T-cell (primary cell): ENCODE measurements at places on chromosomes 5 and 9. TPM values are rescaled to one million over a fixed set of nuclear protein-coding genes. Genes with fewer than 3 reads are reported as not detected.

- H3K27ac ChIP-seq = no peak overlapping the region
- no peak for DNase-seq
- H3K4me1 ChIP-seq = no peaks in the 10 kb centered on the region
- H3K4me3 ChIP-seq = no peak overlapping the region
These were observed 202.0 kb upstream of the CDH6 start for GRCh38 chr5:30991462-30991861.

DNA sequence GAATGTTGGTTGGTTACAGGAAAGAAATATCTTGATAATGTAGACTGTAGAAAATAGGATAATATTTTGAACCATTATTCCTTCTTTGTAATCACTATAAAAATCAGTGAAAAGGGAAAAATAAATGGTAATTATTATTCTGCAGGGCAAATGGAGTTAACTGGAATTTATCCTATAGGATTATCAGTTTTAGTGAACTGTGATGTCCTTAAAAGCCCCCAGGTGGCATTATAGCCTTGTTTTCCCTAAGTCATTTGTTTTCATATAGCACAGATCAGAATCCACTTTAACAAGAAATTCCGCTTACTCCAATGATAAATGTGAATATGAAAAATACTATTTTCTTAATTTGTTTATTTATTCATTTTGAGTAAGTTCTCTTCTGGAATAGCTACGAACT is 26.2 kb upstream of the WDR41 start:
- no peak for DNase-seq
- no peaks in the 10 kb centered on the region for H3K27me3 ChIP-seq
- H3K36me3 ChIP-seq = no peaks in the 10 kb centered on the region
- no peaks in the 10 kb centered on the region for H3K4me1 ChIP-seq
- no peak overlapping the region for H3K27ac ChIP-seq

GRCh38 chr9:136459425-136459824 is 19.8 kb upstream of the INPP5E start:
- H3K36me3 ChIP-seq = peaks cover 93% of the 10 kb centered on the region
- no peak overlapping the region for H3K4me3 ChIP-seq
- DNase-seq = no peak
- H3K27ac ChIP-seq = no peak overlapping the region
- H3K4me1 ChIP-seq = no peaks in the 10 kb centered on the region
- H3K27me3 ChIP-seq = no peaks in the 10 kb centered on the region

- H3K27me3 ChIP-seq = no peaks in the 10 kb centered on the region
- peak overlapping the region; percentile 67 for H3K4me3 ChIP-seq
- no peaks in the 10 kb centered on the region for H3K36me3 ChIP-seq
- peaks cover 9% of the 10 kb centered on the region for H3K4me1 ChIP-seq
- H3K27ac ChIP-seq = no peak overlapping the region
- DNase-seq = peak; percentile 36
These were observed 896 bp downstream of the EBF1 start for GRCh38 chr5:159098603-159099436.

GRCh38 chr5:150458802-150459557 is 9.4 kb upstream of the RPS14 start:
- peaks cover 40% of the 10 kb centered on the region for H3K4me1 ChIP-seq
- no peak overlapping the region for H3K4me3 ChIP-seq
- H3K36me3 ChIP-seq = no peaks in the 10 kb centered on the region
- peak; percentile 80 for DNase-seq
- no peaks in the 10 kb centered on the region for H3K27me3 ChIP-seq
- H3K27ac ChIP-seq = no peak overlapping the region

DNA sequence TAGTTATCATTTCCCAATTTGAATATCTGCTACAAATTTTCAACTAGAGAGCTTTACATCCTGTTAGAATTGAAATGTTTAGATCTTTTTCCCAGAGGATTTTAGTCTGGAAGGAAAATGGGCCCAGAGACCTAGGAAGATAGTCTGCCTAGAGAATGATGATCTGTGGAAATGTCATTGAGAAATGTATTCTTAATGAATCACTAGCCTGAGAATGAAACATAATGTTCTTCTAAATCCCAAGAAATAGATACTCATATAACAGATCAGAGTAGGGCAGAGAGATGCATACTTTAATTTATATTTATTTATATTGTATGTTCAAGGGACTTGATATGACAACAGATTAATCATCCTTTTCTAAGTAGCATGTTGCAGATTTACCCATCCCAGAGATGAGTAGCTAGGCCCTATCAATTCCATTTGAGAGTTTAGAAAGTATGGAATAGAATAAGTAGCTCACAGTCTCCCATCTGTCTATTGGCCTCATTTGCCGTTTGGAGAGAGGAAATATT is 25.1 kb upstream of the SLC44A1 start:
- no peaks in the 10 kb centered on the region for H3K27me3 ChIP-seq
- no peak overlapping the region for H3K27ac ChIP-seq
- no peak overlapping the region for H3K4me3 ChIP-seq
- H3K4me1 ChIP-seq = no peaks in the 10 kb centered on the region
- H3K36me3 ChIP-seq = no peaks in the 10 kb centered on the region

Gene NFIB
- not detected for total RNA-seq

Gene SHROOM1
- total RNA-seq = 1.1 TPM

Gene TMEFF1
- total RNA-seq = 0.22 TPM

Gene FOXD4L3
- total RNA-seq = not detected
